ENCODE measurements at places on chromosomes 7 and 10. TPM values are rescaled to one million over a fixed set of nuclear protein-coding genes. Genes with fewer than 3 reads are reported as not detected.
A peak's percentile ranks its signal among the peaks of the same experiment; 100 is the strongest.

GRCh38 chr7:81074406-81074805, 155.6 kb upstream of the SEMA3C start:
- H3K4me3 ChIP-seq, result no peak overlapping the region
- H3K36me3 ChIP-seq, result peaks cover 7% of the 10 kb centered on the region
- H3K4me1 ChIP-seq, result no peaks in the 10 kb centered on the region

DNA sequence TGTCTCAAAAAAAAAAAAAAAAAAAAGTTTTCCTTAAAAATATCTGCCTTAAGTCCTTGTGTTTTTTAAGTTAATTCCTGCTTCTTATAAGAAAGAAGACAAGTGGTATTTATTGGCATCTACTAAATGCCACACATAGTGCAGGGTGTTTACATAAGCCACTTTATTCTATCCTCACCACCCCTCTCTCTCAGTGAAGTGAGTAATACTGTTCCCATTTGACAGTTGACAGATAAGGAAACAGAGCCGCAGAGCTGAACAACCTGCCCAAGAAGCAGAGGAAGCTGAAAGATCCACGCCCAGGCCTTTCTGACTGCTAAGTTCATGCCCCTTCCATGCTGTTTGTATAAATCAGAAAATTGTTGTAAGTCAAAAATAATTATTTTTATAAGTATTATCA, 54.1 kb downstream of the ABLIM1 start:
- no peak overlapping the region for H3K27ac ChIP-seq
- H3K27me3 ChIP-seq, result no peaks in the 10 kb centered on the region
- no peaks in the 10 kb centered on the region for H3K36me3 ChIP-seq

GRCh38 chr10:42963312-42963711, 113.6 kb upstream of the RET start:
- H3K36me3 ChIP-seq, result no peaks in the 10 kb centered on the region
- H3K4me1 ChIP-seq, result no peaks in the 10 kb centered on the region
- H3K4me3 ChIP-seq, result no peak overlapping the region
- H3K27ac ChIP-seq, result no peak overlapping the region

DNA sequence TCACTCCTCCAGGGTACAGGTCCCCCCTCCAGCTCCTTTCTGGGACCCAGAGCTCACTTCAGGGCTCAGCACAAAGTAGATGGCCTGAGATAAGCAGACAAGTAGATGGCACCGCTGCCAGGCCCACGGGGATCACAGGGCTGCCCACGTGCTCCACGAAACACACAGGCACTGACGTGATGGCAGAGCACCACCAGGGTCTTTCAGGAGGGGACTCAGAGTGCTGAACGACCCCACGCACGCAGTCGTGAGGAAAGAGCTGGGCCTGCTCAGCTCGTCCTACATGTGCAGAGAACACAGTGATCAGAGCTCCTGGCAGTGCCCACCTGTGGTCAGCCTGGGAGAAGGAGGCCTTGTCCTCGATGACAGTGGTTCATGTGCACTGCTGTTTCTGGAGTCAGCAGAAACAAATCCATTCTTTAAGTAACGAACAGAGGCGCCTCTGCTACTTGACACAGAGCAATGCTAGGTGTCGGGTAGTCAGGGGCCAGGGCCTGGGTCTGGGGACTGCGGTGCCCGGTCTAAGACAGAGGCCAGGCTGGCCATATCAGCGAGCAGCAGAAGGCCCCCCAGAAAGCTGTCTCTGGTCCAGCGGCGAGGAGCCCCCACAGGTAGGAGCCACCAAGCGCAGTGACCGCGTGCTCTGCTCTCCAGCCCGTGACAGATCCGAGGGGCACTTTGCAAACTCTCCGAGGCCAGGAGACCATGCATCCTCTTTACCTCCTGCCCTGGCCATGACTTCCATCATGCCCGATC, 129.8 kb upstream of the FAM20C start:
- H3K4me3 ChIP-seq, result no peak overlapping the region
- no peaks in the 10 kb centered on the region for H3K4me1 ChIP-seq
- H3K27ac ChIP-seq, result no peak overlapping the region
- H3K36me3 ChIP-seq, result no peaks in the 10 kb centered on the region

DNA sequence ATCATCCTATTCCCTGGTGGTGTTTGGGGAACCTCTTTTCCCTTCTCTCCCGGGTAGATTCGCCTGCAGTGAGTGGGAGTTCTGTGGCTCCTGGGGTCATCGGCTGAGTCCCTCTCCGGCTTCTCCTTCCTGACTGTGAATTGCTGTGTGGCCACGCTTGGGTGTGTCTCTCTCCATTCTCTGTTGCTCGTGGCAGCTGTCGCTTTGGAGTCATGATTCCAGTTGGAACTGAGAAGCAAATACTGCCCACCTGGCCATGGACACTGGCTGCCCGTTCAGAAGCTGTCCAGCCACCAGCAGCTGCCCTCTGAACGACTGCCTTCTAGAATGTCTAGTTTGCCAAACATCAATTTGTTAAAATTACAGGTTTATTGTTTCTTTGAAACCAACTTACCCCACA, 23.1 kb upstream of the PITRM1 start:
- peak overlapping the region; percentile 23 for H3K27ac ChIP-seq
- peaks cover 28% of the 10 kb centered on the region for H3K4me1 ChIP-seq
- no peaks in the 10 kb centered on the region for H3K36me3 ChIP-seq
- no peak for DNase-seq
- H3K4me3 ChIP-seq, result no peak overlapping the region
- peaks cover 54% of the 10 kb centered on the region for H3K27me3 ChIP-seq

DNA sequence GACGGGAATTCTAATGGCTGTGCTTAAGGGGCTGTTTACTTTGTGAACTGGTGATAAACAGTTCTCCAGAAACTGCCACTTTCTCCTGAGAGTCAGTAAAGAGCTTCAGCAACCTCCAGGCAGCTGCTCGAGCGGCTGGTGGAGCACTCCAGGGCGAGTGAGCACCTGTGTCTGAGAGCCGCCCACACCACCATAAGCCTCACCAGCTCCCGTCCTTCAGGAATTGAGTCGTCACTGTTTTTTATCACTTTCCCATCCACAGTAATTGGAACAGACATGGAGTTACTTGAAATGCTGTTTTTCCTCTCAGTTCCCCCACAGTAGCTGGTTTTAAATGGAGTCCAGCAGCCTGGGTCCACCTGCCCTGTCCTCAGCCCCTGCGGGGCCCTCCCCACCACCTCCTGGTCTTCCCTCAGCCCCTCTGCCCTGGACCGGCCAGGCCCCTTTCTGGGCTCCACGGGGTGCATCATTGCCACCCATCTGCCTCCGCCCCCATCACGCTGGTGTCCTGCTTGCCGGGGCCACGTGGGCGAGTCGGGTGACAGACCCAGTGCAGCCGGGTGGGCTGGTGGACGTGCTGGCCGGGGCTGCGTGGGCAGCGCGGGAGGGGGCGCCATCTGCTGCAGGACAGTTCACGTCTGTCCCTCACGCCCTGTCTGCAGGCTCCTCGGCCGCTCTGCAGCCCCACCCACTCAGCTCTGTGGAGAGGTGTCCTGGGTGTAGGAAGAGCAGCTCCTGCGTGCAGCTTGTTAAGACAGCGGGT, 56.0 kb downstream of the NKX6-2 start:
- H3K27me3 ChIP-seq, result no peaks in the 10 kb centered on the region
- H3K27ac ChIP-seq, result no peak overlapping the region
- no peak for DNase-seq

DNA sequence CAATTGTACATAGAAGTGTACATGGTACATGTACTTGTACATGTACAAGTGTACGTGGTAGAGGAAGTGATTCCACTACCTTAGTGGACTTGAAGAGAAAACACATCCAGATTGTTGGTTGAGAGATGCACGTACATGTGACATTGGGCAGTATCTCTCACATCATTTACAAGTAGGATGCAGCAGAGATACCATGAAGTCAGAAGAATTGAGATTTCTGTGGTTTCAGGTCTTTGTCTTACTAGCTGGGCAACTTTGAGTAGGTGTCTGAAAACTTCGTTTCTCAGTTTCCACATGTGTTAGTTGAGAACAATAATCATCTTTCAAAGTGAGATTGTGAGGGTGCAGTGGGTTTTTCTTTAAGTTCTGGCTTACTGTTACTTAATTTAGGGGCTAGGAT, 21.5 kb downstream of the CLDN12 start:
- H3K4me3 ChIP-seq, result no peak overlapping the region
- peaks cover 12% of the 10 kb centered on the region for H3K27me3 ChIP-seq
- H3K4me1 ChIP-seq, result peaks cover 6% of the 10 kb centered on the region
- H3K27ac ChIP-seq, result peak overlapping the region; percentile 14
- no peaks in the 10 kb centered on the region for H3K36me3 ChIP-seq

CACNB2 gene
- total RNA-seq, result not detected

DNA sequence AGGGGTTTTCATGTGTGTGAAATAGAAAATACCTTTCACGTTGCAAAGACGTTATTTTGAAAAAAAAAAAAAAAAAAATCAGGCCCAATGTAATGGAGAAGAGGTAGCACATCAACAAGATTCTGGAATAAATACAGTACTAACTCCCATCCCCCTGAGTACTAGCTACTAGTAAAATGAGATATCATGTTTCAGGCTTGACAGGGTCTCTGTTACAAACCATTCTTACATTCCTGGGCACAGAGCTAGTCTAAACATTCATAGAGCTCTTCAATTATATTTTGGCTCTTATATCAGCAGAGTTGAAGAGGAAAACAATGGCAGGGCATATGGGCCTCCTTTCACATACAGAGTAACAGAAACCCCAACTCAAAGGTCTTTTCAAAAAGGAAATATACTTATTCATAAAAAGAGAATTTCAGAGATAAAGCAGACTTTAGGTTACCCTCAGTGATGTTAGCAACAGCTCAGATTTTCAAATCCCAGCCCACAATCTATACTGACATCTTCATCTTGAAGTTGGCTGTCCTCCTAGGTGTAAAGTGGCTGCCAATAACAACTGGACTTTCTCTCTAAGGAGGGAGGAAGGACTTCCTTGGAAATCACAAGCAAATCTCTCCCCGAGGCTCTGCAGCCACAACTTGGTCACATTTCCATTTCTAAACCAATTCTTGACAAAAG, 18.6 kb downstream of the C7orf33 start:
- DNase-seq, result no peak
- H3K27me3 ChIP-seq, result peaks cover 40% of the 10 kb centered on the region

GRCh38 chr7:95595746-95596197, 544 bp downstream of the PDK4 start:
- peaks cover 11% of the 10 kb centered on the region for H3K27me3 ChIP-seq
- DNase-seq, result no peak

DNA sequence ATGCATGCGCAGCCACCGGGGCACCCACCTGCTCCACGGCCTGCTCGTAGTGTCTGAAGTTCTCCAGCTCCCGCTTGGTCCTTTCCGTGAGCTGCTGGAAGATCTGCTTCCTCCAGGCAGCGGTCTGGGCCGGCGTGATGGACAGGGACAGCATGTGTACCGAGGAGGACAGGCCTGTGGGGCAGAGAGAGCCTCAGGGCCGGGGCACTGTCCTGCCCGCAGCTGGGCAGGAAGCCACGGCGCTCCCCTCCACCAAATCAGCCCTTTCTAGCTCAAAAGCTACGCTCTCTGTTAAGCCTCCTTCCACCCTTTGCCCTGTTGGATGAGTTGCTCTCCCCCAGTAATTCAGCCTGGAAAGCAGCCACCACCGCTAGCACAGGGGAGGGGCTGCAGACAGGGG, 19.2 kb downstream of the TECPR1 start:
- DNase-seq, result no peak
- H3K27ac ChIP-seq, result no peak overlapping the region
- H3K4me1 ChIP-seq, result no peaks in the 10 kb centered on the region
- H3K36me3 ChIP-seq, result no peaks in the 10 kb centered on the region

DNA sequence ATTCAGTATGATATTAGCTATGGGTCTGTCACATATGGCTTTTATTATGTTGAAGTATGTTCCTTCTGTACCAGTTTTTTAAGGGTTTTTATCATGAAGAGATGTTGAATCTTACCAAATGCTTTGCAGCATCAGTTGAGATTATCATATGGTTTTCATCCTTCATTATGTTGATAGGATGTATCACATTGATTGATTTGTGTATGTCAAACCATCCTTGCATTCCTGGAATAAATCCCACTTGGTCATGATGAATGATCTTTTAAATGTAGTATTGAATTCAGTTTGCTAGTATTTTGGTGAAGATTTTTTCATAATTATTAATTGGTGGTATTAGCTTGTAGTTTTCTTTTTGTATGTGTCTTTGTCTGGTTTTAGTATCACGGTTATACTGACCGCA, 185.9 kb downstream of the MBL2 start:
- H3K27ac ChIP-seq, result no peak overlapping the region
- H3K27me3 ChIP-seq, result no peaks in the 10 kb centered on the region
- no peaks in the 10 kb centered on the region for H3K4me1 ChIP-seq
- peaks cover 5% of the 10 kb centered on the region for H3K36me3 ChIP-seq
- no peak for DNase-seq
- H3K4me3 ChIP-seq, result no peak overlapping the region

- no peak overlapping the region for H3K27ac ChIP-seq
- no peak overlapping the region for H3K4me3 ChIP-seq
- DNase-seq, result no peak
- H3K36me3 ChIP-seq, result no peaks in the 10 kb centered on the region
- H3K27me3 ChIP-seq, result peaks cover 35% of the 10 kb centered on the region
These were observed 165.5 kb upstream of the STK17A start for GRCh38 chr7:43417455-43417854.

ANKRD16 gene
- 7.6 TPM for total RNA-seq

DNA sequence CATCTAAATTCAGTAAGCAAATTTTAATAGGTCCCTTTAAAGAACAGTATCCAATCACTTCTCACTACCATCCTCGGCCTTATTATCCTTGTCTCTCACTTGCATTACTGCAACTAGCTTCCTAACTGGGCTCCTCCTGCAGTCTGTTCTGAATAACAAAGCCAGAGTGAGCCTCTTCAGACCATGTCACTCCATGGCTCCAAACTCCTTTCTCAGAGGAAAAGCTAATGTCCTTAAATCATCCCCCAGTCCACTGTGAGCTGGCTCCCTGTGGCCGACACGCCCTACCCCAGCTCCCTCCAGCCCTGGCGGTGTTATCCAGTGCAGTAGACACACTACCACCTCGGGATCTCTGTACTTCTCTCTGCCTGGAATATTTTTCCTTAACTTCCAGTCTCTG, 80.0 kb downstream of the EPC1 start:
- no peak overlapping the region for H3K27ac ChIP-seq
- DNase-seq, result no peak
- H3K4me3 ChIP-seq, result no peak overlapping the region
- H3K36me3 ChIP-seq, result peaks cover 16% of the 10 kb centered on the region
- H3K4me1 ChIP-seq, result no peaks in the 10 kb centered on the region
- no peaks in the 10 kb centered on the region for H3K27me3 ChIP-seq

GDF2 gene
- not detected for total RNA-seq

DKK1 gene
- not detected for total RNA-seq

TMEM236 gene
- 0.11 TPM for total RNA-seq
